ENCODE measurements at places on chromosomes 2 and 18.

- no peak for DNase-seq
These were observed 6.0 kb downstream of the MAP3K2 start for GRCh38 chr2:127381762-127382161.

GRCh38 chr2:74515981-74516633 lies 1.9 kb downstream of the TLX2 start:
- no peak for DNase-seq

DNA sequence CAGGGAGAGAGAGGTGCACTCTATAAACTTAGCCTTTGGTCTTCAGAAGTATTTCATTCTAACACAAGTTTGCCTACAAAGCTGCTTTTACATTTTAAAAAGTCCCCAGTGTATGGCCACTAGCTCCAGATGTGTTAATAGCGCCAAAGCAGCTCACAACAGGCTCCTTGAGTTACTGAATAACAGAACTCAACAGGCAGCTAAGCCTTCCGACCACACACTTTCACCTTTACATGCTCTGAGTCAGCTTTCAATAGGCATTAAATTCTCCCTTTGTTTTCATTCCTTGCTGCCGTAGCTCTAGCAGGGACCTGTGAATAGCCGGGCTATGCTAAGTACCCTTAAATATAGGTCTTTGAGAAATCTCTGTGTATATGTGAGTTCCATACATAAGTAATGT lies 262.8 kb upstream of the PARD3B start:
- peak; percentile 12 for DNase-seq

GRCh38 chr2:96985181-96985945 lies 1.0 kb downstream of the FAM178B start:
- DNase-seq = no peak

GRCh38 chr2:108348816-108349570 lies 28.8 kb upstream of the SULT1C4 start:
- DNase-seq = no peak

GRCh38 chr2:130824492-130825061 lies 12.1 kb upstream of the ARHGEF4 start:
- DNase-seq = peak; percentile 74

- DNase-seq = peak; percentile 61
These were observed 2.4 kb downstream of the SCG2 start for GRCh38 chr2:223599640-223600380.

DNA sequence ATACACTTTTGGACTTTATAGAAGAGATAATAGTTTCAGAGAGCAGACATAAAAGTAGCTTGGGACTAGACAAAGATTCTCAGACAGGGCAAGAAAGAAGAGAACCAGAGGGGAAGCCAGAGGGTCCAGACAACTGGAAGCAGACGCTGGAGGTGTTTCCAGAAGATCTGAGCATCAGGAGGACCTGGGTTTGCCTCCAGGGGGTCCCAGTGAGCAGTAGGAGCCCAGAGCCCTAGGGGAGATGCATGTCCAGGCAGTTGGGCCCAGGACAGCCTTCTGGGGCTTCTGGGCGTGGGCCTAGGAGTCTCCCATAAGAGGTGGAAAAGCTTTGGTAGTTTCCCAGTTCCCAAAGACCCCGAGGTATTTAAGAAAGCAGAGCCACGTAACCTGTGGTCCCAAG lies 251.2 kb upstream of the ID2 start:
- no peak for DNase-seq

GRCh38 chr2:163592954-163593622 lies 142.7 kb downstream of the FIGN start:
- DNase-seq = no peak
